H4 (cell line): ENCODE measurements at places on chromosomes 2 and 18. TPM values are rescaled to one million over a fixed set of nuclear protein-coding genes. Genes with fewer than 3 reads are reported as not detected.

- no peak for DNase-seq
These were observed 95.7 kb upstream of the SERTAD2 start for GRCh38 chr2:64749446-64749845.

- DNase-seq: no peak
These were observed 838.8 kb downstream of the SLC4A3 start for GRCh38 chr2:220466251-220466691.

The LIMS4 gene
- not detected in 2 replicates for total RNA-seq

DNA sequence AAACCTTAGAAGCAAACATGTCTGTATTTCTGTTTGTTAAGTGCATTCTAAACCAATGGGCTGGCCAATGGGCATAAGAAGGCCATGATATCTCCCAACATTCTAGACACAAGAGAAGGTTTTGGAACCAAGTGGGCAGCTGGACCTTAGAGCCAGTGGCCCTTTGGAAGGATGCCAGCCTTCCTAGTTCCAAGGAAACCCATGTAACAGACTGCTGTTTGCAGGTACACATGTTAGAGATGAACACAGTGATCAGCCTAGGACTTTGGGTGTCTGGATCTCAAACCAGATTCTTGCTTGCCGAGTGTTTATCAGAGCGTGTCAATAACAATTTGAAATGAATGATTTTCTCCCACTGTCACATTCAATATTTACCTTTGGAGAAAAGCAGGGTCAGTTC lies 97.5 kb upstream of the COPS8 start:
- no peak for DNase-seq

The NAT8 gene
- total RNA-seq: not detected in 2 replicates

- DNase-seq: no peak
These were observed 35.4 kb upstream of the ITGAV start for GRCh38 chr2:186554429-186554828.

DNA sequence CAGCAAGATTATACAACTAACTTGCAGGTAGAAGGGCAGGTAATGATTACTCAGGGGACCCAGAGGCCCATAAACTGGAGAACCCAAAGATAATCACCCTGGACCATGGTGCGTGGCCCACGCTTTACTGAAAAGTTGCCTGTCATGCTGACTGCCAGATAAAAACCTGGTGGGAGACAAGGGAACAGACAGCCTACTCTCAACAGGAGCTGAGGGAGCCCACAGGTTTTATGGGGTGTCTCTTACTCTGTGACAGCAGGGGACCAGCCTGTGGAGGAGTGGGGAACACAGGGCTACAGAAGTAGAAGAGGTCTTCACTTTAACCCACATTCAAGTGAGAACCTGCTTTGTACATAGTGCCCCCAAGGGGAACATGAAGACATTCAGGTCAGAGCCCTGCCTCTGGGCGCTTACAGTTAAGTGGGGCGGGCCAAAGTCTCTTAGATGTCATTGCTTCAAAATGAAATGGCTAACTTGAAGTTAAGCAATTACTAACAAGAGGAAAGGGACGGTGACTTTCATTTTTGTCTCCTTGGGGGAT lies 60.4 kb downstream of the DHRS9 start:
- no peak for DNase-seq

GRCh38 chr2:53970724-53971602 lies at the start of gene PSME4:
Gene PSME4, minus strand, starts transcription at chr2:53970993. Its CDS starts 209 bp downstream, at chr2:53970784.
- peak; percentile 79 for DNase-seq
